ENCODE measurements at places on chromosomes 5 and 9. TPM values are rescaled to one million over a fixed set of nuclear protein-coding genes. Genes with fewer than 3 reads are reported as not detected.

C5orf58 gene
- total RNA-seq = not detected

KLF9 gene
- 27.9 TPM for total RNA-seq

TMOD1 gene
- total RNA-seq = not detected

MLANA gene
- total RNA-seq = 0.05 TPM

GALT gene
- total RNA-seq = 19.7 TPM

NSUN2 gene
- 46.9 TPM for total RNA-seq

PCDHB10 gene
- total RNA-seq = 0.42 TPM

SLC6A3 gene
- not detected for total RNA-seq

RPL37 gene
- 192 TPM for total RNA-seq

PCDHGB3 gene
- total RNA-seq = 6.8 TPM

PCDHAC2 gene
- 0.30 TPM for total RNA-seq

LCN10 gene
- not detected for total RNA-seq

ZNF462 gene
- total RNA-seq = 17.2 TPM

APBA1 gene
- total RNA-seq = 9.8 TPM

C9orf50 gene
- total RNA-seq = not detected

LCN6 gene
- not detected for total RNA-seq

All from smooth muscle cell of the umbilical artery (primary cell).